ENCODE measurements at places on chromosomes 2 and 18.

GRCh38 chr2:70887550-70888246 lies 48.0 kb upstream of the ATP6V1B1 start:
- no peak for DNase-seq

GRCh38 chr2:30216157-30216556 lies 15.2 kb upstream of the LBH start:
- DNase-seq: no peak

GRCh38 chr2:42827647-42828486 lies 35.5 kb upstream of the HAAO start:
- DNase-seq: peak; percentile 79

DNA sequence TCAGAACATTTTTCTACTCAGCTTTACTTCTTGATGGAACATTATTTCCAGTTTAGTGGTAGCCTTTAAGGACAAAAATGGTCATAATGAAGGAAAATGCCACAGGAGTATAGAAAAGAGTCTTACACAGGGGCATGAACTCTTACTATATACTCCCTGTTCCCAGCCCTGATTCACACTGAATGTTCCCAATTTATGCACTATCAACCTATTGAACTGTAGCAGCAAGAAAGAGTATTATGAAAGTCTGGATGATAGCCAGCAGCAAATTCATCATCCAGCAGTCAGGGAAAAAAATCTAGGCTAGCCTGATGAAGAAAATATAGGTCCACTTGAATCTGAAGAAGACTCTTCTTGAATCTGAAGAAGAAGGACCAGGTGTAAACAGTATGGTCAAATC lies 1170.3 kb upstream of the CHAC2 start:
- DNase-seq: no peak

GRCh38 chr18:48123324-48123723 lies 192.9 kb upstream of the SMAD2 start:
- DNase-seq: no peak

GRCh38 chr2:105683011-105683492 lies 61.7 kb upstream of the NCK2 start:
- no peak for DNase-seq

GRCh38 chr2:172283476-172283875 lies 143.9 kb upstream of the ITGA6 start:
- no peak for DNase-seq

- no peak for DNase-seq
Observed at GRCh38 chr18:79518028-79518682, 122.4 kb downstream of the NFATC1 start.

GRCh38 chr2:221096706-221097567 lies 475.2 kb downstream of the EPHA4 start:
- DNase-seq: no peak

- DNase-seq: no peak
Observed at GRCh38 chr2:128642821-128643220, 324.2 kb upstream of the HS6ST1 start.

DNA sequence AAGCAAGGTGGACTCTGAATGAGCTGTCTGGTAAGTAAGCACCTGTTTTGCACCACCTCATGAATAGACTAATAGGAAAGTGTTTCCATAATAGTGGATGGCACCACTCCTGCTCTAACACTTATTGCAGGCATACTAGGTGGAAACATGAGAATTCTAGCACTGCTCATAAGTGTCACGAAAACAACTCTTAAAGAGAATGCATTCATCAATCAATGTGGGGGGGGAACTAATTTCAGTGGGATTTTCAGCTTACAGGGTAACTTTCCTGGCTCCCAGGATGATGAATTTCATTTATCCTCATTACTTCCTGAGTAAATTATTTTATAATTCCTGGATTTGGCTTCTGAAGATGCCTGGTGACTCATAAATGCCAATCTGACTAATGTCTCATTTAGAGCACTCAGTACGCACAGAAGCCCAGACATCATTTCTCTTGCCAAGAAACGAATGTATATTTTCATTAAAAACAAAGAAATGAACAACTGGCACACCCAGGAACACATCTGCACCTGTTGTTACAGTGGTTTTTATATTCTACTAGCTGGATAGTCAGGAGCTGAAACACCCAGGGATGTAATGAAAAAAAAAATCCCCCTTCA lies 129.6 kb downstream of the PID1 start:
- no peak for DNase-seq

- no peak for DNase-seq
Observed at GRCh38 chr2:12382366-12382765, 334.4 kb upstream of the TRIB2 start.

- no peak for DNase-seq
Observed at GRCh38 chr2:239881561-239882320, 143.4 kb downstream of the NDUFA10 start.

DNA sequence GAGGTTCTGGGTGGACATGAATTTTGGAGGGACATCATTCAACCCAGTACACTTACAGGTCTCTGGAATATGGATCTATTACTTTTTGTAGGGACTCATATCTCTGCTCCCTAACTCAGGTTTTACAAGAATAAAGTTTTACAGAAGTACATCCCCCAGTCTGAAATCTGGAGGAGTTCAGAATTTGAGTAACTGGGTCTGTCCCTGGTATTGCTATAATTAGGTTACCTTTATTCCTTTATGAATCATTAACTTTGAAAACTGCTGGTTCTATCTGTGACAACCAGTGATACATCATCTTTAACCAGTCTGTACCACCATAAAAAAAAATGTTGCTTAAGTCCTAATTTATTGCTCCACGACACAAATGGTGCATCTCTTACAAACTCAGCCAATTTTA lies 59.9 kb downstream of the INSIG2 start:
- no peak for DNase-seq

DNA sequence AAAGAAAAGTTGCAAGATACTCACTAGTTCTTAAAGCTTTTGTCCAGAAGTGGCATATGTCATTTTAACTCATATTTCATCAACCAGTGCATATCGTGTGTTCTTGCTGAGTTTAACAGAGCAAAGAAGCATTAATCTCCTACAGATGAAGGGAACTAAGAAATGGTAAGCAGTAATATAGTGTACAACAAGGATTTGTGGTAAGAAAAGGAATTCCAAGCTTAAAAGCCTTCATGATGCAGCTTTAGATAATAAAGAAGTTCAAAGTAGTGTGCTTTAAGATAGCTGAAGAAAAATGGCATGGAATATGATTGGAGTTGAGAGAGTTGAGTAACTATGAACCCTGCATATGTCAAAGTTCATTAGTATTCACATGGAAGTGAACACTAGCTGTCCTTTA lies 649.8 kb upstream of the FSHR start:
- no peak for DNase-seq

DNA sequence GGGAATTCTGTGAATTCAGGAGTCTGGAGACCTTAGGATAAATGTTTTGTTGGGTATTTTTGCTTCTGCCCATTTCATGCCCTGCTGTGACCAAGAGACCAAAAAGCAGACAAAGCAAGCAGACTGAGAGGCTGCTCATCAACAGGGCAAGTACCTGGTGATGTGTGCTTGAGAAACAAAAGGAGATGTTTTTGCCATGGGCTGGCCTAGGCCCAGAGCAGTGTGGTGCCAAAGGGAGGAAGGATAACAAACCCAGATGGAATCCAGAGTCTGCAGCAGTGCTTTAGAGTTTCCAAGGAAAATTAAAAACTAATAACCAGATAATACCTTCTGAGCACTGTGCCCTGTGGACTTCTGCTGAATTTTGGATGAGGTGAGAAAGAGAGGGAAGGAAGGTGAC lies 538.4 kb downstream of the STK39 start:
- DNase-seq: no peak

GRCh38 chr2:72143441-72144273 lies 4.0 kb downstream of the CYP26B1 start:
- no peak for DNase-seq

DNA sequence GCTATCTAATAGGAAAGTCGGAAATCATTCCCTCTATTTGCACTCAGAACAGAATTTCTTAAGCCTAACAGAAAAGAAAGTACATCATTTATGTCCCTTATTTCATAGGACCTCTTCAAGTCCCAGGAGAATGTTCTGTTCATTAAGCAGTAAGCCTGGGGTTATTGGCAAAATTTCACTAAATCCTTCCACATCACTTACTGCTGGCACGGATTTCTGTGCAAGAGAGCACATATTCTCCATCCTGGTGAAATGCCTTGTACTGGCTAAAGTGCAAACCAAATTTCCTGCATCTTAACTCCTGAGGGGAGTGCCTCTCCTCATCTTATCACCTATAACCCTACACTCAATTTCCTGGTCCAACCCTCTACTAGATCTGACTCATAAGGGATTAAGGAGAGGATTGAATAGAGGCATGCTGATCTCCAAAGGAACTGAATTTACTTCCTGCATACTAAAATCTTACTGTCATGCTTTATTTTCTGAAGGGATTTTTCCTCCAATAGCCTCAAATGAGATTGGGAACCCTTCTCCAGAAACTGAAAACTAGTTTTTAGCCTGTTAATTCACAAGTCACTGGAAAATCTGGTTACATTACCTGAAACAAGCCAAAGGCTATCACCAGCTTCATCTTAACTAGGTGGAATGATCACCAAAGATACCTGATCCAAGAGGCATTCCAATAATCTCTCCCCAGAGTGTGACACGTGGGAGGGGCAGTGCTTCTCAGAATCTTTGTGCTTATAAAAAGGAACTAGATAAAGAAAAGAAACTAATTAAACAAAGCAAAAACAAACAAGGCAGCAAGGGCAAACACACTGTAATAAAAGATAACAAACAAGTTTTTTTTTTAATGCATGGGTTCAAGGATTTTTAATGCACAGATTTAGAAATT lies 311.1 kb downstream of the NR4A2 start:
- DNase-seq: no peak

- DNase-seq: no peak
Observed at GRCh38 chr18:67766930-67767329, 250.4 kb upstream of the DSEL start.

DNA sequence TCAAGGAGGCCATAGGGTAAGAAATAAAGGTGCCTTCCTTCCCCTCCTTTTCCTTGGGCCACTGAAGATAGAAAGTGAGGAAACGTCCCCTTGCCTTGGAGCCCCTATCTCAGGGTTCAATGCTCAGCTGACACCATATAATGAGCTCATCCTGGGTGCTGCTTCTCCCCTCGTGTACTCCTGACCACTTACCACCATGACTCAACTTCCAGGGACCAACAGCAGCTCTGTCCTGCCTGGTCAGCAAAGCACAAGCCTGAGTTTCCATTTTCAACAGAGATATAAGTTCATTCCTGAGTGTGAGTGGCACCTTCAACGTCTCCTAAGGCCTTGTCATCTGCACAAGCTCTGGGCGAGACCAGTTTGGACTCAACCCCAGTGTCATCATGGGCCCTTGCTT lies 151.2 kb downstream of the CAPN13 start:
- DNase-seq: no peak

- DNase-seq: peak; percentile 19
Observed at GRCh38 chr2:45833968-45834344, 182.5 kb downstream of the PRKCE start.

GRCh38 chr2:209721497-209721896 lies 50.1 kb upstream of the UNC80 start:
- no peak for DNase-seq

DNA sequence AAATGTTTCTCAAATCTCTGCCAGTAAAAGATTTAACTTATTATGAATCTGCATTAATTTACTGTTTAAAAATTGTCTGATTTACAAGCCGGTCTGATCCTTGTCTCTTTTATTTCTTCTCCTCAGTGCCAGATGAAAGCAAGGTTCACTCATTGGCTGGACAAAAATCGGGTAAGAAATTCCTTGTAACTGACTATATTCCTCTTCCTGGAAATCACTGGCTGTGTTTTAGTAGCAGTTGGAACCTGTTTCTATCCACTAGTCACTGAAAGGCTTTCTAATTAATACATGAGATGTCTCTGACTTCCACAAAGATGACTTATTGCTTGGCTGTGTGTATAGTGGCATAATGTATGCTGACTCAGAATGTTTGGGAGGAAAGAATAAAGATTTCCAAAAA lies 436.6 kb upstream of the NRP2 start:
- DNase-seq: no peak

GRCh38 chr2:142803158-142803557 lies 74.3 kb upstream of the KYNU start:
- DNase-seq: no peak

- no peak for DNase-seq
Observed at GRCh38 chr2:25742501-25742900, 69.1 kb upstream of the DTNB start.

DNA sequence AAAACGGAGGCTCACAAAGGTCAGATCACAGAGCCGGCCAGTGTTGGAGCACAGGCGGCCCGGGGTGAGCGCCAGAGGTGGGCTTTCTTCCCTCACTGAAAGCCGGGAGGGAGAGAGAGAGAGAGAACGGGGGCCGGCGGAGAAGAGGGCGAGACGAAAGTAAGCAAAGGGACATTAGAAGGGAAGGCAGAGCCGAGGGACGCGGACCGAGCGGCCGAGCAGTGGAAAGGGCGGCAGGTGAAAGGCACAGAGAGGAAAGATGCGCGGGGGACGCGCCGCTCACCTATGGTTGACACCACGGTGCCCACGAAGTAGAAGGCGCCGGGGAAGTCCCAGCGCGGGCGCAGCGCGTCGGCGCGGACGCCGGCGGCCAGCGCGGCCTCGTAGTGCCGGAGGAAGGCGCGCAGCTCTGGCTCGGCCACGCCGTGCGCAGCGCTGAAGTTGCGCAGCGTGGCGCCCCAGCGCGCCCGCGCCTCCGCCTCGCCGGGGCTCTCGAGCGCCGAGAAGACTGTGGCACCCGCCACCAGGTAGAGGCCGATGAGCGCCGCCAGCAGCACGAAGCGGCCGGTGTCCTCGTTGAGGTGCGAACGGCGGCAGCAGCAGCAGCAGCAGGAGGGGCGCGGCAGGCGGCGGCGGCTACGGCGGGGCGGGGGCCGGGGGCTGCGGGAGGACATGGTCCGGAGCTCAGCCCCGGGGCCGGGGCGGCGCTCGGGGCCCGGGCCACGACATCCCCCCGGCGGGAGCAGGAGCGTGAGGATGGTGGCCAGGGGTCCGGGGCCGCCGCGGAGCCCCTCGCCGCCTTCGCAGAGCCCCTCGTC lies 166.9 kb downstream of the MSH2 start:
- no peak for DNase-seq

DNA sequence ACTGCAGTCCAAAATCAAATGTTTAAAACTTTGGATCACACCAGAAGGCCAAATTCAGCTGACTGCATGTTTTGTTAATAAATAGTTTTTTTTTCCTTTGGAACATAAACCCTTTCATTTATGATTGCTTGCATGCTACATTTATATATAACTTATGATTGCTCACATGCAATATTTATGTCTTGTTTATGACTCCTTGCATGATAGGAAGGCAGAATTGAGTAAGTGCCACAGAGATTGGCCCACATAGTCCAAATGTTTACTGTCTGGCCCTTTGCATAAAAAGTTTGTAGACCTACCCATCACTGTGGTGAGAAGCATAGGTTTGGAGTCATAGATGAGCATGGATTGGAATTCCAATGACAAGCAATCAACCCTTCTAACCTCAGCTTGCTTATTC lies 30.8 kb downstream of the WDFY1 start:
- DNase-seq: no peak

GRCh38 chr2:27735263-27735904 lies 36.1 kb upstream of the MRPL33 start:
- peak; percentile 20 for DNase-seq

DNA sequence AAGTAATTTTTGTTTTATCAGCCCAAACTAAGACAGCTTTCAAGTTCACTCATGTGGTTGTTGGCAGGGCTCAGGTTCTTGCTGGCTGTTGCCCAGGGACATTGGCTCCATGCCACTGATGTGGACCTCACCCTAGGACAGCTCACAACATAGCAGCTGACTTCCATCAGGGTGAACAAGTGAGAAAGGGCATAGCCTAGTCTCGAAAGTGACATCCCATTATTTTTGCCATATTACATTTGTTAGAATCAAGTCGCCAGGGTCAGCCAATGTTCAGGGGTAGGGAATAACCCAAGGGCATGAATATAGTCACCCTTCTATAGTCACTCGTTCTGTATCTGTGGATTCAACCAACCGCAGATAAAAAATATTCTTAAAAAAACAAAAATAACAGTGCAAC lies 10.7 kb upstream of the CWC22 start:
- DNase-seq: no peak
